ENCODE measurements at places on chromosomes 11 and 22.

DNA sequence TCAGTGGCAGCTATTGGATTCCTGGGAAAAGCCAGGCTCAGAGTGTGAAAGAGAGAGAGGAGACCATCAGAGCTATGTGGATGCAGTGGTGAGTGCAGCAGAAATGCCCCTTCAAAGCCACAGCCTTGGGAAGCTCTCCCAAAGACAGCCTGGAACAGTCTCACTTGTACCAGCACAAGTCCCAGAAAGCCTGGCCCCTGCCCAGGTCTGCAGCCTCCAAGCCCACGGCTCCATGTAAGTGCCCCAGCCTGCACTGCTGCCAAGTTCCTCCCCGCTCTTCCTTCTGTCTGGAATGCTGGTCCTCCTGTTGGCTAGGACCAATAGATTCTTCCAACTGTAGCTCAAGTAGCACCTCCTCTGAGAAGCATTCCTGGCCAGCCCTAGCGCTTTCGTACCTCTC is 539.7 kb downstream of the MIAT start:
- no peak for DNase-seq

DNA sequence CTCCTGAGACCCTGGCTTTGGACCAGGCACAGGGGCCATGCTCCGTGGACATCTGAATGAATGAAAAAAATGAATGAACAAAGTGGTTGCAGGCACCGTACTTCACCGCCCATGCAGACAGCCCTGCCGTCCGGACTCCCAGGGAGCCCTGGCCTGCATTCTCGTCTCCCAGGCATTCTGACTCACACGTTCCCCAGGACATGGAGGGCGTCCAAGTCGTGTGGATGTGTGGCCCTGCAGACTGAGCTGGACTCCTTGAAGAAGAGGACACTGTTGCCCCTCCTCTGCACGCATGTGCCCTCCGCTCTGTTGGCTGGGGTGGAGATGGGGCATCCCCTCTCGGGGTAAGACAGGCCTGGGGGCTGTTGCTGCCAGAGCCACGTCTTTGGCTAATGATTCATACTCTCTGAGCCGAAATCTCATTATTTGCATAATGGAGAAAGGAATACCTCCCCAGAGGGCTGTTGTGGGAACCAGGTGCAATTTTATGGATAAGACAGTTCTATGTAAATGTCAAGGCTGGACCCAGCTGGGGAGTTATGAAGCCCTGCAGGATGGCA is 49.7 kb downstream of the RTL6 start:
- DNase-seq = no peak

GRCh38 chr11:64185175-64185692 is 737 bp upstream of the STIP1 start:
- peak; percentile 91 for DNase-seq

DNA sequence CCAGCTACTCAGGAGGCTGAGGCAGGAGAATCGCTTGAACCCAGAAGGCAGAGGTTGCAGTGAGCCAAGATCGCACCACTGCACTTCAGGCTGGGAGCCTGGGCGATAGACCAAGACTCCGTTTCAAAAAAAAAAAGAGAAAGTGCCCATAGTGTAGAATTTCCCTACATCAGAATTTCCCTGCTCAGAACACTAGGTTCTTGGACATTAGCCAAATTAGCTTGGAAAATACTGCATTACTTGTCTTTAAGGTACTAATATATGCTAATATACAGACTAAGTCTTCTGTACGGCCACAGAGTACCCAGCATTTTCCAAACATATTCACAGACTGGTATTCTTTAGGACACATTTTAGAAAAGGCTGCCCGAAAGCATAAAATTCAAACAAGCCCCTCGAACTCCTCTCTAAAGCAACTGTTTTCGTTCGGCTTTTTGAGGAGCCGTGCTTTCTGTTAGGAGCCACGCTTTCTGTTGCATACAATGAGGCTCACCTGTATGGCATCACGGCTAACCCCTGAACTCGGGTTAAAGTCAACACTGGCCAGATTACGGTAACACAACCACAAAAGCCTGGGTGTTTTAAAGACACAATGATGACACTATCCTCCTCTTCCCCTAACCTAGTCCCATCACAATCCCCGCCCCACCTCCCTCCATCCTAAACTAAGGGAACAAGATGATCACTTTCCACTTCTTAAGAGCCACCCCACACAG is 18.4 kb downstream of the TNKS1BP1 start:
- DNase-seq = no peak

- peak; percentile 56 for DNase-seq
These were observed 1.4 kb upstream of the NEFH start for GRCh38 chr22:29478326-29479276.
